ENCODE measurements at places on chromosomes 1 and 21.

- no peak for DNase-seq
These were observed 1.5 kb upstream of the TRIM62 start for GRCh38 chr1:33183306-33183705.

GRCh38 chr1:111907321-111907720 lies 82.1 kb downstream of the KCND3 start:
- DNase-seq: no peak

DNA sequence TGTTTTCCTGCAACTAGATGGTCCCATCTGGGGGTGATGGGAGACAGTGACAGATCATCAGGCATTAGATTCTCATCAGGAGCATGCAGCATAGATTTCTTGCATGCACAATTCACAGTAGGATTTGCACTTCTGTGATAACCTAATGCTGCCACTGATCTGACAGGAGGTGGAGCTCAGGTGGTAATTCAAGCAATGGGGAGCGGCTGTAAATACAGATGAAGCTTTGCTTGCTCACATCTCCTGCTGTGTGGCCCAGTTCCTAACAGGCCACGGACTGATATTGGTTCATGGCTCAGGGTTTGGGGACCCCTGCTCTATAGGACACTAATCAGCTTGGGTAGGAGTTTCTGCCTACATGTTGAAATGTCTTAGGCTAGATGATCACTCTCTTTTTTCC lies 320.0 kb downstream of the PRDM2 start:
- no peak for DNase-seq

- DNase-seq: no peak
These were observed 357.9 kb upstream of the DUSP10 start for GRCh38 chr1:222099746-222100145.

- peak; percentile 97 for DNase-seq
These were observed 409 bp upstream of the HOOK1 start for GRCh38 chr1:59814180-59814900.

DNA sequence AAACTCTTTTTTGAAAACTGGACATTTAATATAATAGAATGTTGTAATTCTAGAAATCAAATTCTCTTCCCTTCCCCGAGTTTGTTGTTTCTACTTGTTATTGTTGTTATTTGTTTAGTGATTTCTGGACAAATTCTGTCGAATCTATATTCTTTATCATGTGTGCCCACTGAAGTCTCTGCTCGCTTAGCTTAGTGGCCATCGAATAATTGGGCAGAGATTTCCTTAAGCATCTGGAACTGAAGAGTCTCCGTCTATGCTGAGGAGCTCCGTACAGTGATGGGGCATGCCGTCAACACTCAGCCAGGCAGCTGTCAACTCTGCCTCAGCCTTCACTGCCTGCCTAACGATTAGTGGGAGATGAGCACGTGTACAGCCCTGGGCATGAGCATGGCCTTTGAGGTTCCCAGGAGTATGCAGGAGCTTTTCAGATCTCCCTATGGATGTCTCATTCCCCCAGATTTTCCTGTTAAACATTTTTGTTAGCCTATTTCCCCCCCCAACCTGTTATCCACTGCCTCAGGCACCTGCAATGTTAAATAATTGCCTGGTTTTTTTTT lies 66.8 kb downstream of the SLX9 start:
- DNase-seq: no peak

GRCh38 chr21:17727361-17727760 lies 91.8 kb downstream of the C21orf91 start:
- DNase-seq: no peak

DNA sequence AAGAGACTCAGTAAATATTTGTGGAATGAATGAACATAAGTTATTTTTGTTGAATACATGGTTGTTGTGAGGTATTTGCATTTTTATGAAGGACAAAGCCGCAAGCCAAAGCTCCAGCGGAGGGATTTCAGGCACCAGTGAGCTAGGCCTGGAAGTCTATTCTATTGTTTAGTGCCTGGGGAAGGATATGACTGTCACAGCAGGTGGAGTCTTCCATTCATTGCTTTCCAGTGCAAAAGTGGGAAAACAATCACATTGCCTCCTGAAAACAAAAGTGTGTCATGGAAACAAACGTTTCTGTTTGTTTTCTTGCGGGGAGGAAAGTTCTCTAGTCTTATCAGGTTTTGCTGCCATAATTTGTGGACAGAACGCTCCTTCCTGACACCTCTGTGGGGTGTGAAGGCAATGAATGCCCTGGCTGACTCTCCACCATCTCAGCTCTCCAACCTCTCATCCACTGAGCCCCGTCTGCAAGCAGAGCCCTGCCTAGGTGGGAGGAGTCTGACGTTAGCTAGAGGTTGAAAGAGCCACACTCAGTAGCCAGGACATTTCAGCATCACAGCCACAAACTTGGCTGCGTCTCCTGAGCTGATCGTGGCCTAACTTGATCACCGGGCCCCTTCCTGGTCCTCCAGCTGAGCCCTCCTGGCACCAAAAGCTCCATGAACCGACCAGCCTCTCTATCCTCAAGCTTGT lies 739.1 kb downstream of the MATN1 start:
- DNase-seq: no peak

GRCh38 chr1:202286622-202287097 lies 55.1 kb downstream of the UBE2T start:
- DNase-seq: no peak

DNA sequence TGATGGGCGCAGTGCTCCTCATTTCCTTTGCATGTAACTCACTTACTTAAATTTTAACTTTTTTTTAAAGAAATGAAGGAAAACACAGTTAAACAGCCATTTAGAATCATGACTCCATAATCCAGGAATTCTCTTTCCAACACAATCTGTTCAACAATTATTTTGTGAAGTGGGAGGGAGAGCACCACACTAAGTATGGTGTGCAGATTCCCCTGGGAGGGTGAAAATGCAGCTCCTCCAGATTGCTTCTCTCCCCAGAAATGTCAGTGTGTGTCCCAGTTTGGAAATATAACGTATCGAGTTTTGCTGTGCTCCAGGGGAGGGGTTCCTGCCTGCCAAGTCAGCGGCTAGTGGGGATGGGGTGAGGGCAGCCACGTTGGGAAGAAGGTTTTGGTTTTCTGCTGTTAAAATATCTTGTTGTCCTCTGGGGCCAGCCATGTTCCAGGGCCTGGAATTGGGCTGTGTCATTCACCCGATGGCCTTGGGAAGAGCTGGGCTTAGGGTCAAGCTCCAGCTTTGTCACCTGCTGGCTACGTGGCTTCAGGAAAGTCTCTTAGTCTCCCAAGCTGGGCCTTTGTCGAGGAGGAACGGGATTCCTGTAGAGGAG lies 17.3 kb upstream of the DISP3 start:
- DNase-seq: no peak

DNA sequence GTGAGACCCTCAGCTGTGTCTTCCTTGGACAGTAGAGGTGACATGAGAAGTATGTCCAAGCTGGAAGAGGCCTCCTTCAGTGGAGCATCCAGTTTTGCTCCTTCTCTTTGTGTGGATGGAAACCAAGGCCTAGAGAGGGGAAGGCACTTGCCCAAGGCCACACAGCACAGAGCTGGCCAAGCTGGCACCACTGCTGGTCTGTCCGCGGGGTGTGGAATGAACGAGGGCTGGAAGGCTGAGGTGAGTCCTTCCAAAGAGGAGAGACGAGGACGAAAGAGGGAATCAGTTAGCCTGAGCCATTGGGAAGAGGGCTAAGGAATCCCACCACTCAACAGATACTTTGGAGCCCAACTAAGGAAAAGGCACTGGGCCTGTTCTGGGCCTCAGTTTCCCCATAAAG lies 27.8 kb upstream of the SELENON start:
- DNase-seq: no peak

DNA sequence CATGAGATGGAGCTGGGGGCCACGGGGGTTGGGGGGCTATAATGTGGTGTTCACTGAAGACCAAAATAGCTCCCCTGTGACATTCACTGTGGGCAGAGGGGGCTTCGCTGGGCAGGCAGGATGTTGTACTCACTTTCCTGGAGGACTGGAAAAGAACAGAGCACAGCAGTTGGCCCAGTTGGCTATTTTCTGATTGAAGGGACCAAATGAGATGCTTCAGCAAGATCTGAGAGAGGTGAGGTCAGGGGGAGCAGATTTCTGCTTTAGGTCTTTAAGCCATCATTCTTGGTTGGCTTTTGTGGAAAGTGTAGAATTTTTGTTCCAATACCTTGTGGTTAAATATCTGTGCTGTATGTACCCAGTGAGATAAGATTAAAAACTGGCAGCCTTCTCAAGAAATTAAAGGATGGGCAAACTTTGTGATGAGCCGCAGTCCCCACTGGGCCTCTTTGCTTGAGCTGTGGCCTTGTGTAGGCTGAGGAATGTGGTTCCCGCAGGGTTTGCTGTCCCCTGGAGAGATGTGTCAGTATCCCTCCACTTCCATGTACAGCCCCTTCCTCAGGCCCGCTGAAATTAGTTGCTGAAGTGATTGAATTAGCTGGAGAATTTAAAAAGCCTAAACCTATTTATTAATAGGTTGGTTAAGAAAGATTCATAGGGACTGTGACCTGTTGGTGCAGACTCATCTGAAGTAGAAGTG lies 80.7 kb downstream of the ATP5PO start:
- DNase-seq: no peak

- no peak for DNase-seq
These were observed 61.7 kb downstream of the KCNN3 start for GRCh38 chr1:154808261-154808908.

- no peak for DNase-seq
These were observed 37.3 kb downstream of the MAST2 start for GRCh38 chr1:45840704-45841103.

GRCh38 chr1:8455700-8456307 lies 137.9 kb downstream of the SLC45A1 start:
- no peak for DNase-seq

DNA sequence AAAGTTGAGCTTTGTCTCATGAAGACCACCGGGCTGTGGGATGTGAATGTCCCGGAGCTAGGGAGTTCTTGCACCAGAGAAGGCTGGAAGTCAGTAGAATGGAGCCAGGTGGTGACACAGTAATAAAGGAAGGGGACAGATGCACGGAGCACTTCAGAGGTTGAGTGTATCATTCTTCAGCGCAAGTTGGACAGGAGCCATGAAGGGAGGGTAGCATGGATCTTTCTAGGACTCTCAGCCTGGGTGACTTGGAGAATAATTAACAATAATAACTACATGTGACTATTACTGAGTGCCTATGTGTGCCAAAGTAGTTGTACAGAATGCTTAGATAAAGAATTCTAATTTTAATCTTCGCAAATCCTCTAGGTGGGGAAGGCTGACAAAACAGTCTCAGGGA lies 258.7 kb upstream of the AJAP1 start:
- no peak for DNase-seq

DNA sequence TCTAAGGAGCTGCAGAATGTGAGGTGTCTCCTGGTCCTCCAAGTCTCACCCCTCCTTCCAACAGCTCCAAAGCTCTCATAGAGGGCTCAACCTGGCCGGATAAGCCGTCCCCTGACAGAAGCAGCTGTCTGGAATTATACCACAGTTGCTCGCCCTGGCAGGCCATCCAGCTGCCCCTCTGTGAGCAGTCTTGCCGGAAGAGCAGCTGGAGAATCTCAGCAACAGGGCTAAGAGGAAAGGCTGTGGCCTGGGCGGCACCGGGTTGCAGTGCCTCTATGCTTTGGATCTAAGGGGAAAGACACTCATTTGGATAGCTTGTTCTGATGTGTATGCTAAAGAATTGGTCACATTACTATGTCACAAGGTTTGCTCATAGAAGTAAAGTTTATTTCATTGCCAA lies 12.4 kb downstream of the TMCC2 start:
- no peak for DNase-seq

DNA sequence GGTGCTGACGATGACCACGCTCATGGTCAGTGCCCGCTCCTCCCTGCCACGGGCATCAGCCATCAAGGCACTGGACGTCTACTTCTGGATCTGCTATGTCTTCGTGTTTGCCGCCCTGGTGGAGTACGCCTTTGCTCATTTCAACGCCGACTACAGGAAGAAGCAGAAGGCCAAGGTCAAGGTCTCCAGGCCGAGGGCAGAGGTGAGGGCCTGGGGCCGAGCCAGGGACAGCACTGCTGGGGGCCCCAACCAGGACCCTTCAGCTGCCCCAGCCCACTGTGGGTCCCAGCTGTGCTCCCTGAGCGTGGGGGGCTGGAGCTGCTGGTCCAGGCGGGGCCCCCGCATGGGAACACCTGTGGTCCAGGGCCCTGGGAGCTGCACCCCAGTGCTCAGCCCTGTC lies 10.4 kb downstream of the GABRD start:
- DNase-seq: no peak

- DNase-seq: peak; percentile 47
These were observed 46.0 kb upstream of the POFUT2 start for GRCh38 chr21:45333583-45334121.

DNA sequence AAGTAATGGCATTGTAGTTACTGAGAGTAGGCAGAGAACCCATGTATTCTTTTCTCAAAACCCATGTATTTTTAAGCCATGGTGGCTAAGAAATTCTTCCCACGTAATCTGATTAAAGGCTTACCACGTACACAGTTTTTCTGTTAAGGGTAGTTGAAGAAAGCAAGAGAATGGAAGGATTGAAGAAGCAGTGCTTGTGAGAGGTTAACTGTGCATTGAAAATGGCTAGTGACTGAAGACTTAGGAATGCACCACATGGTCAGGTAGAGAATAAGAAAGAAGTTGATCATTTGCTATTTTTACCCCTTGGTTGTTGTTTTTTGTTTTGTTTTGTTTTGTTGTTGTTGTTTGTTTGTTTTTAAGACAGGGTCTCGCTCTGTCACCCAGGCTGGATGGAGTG lies 178.9 kb upstream of the SNX7 start:
- DNase-seq: no peak

DNA sequence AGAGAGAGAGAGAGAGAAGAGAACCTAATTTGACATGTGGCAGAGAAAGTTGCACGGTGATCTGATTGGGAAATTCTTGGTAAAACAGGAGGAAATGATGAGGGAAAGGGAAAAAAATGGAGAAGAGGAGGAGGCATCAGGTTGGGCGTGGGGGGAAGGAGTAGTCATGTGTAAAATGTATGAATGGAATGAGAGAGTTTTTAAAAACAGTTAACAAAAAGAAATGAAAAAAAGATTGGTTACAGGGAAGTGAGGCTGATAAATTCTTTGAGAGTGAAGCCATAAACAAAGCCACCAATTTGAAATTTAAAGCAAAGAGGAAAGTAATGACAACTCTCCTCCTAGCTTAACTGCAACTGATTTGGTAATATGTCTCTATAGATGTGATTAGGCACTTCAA lies 409.2 kb downstream of the USH2A start:
- DNase-seq: no peak

DNA sequence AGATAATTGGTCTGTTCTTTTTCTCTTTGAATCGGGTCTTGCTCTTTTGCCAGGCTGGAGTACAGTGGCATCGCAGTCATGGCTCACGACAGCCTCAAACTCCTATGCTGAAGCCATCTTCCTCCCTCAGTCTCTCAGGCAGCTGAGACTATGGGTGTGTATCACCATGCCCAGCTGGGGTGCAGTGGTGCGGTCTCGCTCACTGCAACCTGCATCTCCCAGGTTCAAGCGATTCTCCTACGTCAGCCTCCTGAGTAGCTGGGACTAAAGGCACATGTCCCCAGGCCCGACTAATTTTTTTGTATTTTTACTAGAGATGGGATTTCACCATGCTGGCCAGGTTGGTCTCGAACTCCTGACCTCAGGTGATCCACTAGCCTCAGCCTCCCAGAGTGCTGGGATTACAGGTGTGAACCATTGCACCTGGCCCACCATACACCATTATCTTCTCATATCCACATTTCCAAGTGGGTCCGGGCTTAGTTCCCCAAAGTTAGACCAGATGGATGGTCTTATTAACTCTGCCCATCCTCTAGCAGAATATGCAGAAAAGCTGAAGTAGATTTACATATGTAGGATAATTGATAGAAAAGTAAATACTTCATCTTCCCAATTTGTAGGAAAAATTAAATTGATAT lies 13.1 kb downstream of the CCDC17 start:
- DNase-seq: no peak

- no peak for DNase-seq
These were observed 256.5 kb downstream of the USP25 start for GRCh38 chr21:15986277-15986676.

- no peak for DNase-seq
These were observed 389.5 kb downstream of the RYR2 start for GRCh38 chr1:237431448-237431847.
